ENCODE measurements at places on chromosomes 2 and 18.

DNA sequence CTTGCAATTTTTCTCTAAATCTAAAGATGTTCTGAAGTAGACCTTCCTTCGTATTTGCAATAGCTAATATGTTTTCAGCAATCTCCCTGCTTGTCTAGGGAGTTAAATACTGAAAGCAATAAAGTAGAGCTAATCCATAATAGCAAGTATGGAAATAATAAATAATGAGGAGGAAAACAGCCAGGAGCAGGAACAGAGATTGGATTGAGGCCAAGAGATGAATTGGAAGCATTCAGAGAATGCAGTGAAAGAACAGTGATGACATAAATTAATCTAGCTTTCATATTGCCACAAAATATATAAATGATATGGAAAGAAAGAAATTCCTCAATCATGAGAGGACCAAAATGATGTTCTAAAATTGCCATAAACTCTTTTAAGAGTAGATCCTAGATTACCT lies 679.7 kb downstream of the METTL4 start:
- DNase-seq = no peak

GRCh38 chr2:8501061-8501720 lies 180.7 kb upstream of the ID2 start:
- no peak for DNase-seq

DNA sequence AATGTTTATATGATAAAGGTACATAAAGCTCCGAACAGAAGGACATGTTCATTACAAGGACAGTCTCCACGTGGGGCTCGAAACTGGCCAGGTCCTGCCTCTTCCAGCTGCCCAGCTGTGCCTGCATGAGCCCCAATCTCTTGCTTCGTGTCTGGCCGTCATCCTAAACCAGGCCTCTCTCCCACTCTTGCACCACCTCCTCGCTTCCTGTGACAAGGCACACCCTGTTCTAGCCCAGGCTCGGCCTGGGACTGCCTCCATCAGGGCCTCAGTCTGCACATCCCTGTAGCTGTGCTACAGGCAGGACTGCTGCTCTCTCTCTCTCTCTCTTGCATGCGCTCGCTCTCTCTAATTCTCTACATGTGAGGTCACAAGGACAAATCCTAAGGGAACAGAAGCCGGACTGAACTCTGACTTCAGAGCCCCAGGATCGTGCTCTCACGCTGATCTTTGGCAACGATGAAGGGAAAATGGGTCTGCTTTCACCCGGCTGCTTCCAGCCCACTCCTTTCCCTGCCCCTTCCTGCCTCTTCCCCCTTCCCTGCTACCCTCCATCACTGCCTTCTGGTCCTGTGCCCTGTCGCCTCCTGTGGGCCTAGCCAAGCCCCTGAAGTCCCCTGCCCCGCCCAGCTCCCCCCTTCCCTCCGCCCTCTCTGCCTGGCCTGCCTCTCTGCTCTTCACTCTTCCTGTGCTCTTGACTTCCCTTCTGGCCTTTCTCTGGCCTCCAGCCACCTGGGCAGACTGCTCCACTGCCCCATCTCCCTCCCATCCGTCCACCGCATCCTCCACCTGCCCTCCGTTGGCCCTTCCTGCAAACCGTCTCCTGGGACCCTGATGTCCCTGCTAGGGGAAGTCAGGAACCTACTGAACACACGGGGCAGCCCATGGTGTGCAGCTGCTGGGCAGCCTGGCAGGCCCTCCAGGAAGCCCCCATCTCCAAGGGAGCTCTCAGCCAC lies 7.8 kb upstream of the GPR55 start:
- no peak for DNase-seq

DNA sequence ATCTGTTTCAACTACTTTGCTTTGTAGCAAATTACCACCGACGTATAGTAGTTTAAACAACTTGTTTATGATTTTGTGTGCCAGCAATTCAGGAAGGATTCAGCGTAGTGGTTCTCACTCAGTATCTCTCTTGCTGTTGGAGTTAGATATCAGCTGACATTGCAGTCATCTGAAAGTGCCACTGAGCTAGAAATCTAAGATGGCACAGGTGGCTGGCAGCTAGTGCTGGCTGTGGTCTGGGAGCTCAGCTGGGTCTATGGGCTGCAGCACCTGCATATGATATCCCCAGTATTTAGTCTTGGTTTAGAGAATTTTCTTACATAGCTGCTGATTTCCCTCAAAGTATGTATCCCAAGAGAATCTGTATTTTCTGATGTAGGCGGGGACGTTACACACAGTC lies 235.6 kb downstream of the SCG2 start:
- DNase-seq = no peak

DNA sequence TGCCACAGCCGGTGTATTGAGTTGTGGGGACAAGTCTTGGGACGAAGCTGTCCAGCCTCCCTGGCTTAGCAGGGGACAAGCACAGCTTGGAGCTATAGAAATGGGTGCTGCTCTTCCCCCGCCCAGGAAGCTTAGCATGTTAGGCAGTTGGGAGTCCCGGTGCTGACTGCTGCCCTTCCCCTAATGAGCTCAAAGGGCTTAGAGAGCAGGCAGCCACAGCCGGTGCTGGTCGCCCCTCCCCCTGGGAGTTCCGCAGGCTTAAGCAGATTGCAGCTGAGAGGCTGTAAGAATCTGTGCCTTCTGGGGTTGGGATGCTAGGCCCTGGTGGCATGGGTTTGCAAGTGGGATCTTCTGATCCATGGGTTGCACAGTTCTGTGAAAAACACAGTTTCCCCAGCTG lies 237.3 kb downstream of the DCDC2C start:
- no peak for DNase-seq

- DNase-seq = no peak
These were observed 103.9 kb downstream of the PMAIP1 start for GRCh38 chr18:60003610-60004185.

DNA sequence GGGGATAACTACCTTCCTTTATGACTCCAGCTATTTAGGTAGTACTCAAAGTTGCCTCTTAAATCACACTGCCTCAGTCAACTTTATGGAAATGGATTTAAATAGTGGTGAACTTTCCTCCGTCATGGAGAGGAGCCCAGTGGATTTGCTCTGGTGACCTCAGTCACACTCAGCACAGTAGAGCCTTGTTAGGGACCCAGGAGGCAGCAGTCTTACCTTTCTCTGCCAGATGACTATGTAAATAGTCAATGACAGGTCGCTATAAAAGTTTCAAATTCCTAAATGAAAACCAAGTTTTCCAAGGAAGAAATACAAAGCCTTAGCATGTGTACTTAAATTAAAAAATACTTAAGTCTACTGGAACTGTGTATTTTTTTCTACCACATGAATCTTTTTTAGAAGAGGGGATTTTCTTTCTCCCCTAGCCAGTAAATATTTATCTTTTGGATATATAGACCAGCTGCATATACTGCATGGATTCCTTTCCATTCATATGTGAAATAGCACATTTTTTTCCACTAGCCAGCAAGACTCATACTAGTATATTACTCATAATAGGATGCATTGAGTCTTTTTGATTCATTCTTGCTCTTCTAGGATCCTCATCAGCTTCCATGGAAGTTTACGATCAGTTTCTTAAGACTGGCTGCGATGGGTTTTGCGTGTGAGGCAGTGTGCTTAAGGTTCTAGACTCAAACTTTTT lies 147.1 kb downstream of the FMNL2 start:
- no peak for DNase-seq

DNA sequence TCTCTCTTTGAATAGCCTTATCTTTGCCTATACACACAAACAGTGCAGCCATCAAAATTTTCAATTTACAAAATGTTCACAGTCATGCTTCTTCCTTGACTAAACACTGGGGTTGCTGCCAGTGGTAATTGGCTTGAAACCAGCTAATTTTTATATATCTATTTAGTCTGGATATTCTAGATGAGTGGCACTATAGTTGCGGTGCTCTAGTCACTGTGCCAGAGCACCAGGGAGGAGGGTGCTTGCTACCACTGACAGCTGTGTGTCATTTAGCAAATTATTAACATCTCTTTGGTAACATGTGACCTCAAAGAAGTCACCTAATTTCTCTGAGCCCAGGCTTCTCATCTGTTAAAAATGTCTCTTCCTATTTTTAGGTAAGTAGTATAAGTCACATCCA lies 130.4 kb downstream of the MEIS1 start:
- DNase-seq = no peak

DNA sequence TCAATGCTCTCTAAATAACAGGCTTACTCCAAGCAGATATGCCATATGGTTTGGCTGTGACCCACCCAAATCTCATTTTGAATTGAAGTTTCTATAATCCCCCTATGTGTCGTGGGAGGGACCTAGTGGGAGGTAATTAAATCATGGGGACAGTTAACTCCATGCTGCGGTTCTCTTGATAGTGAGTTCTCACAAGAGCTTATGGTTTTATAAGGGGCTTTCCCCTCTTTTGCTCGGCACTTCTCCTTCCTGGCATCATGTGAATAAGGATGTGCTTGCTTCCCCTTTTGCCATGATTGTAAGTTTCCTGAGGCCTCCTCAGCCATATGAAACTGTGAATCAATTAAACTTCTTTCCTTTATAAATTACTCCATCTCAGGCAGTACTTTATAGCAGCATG lies 302.7 kb upstream of the ZC3H15 start:
- no peak for DNase-seq

DNA sequence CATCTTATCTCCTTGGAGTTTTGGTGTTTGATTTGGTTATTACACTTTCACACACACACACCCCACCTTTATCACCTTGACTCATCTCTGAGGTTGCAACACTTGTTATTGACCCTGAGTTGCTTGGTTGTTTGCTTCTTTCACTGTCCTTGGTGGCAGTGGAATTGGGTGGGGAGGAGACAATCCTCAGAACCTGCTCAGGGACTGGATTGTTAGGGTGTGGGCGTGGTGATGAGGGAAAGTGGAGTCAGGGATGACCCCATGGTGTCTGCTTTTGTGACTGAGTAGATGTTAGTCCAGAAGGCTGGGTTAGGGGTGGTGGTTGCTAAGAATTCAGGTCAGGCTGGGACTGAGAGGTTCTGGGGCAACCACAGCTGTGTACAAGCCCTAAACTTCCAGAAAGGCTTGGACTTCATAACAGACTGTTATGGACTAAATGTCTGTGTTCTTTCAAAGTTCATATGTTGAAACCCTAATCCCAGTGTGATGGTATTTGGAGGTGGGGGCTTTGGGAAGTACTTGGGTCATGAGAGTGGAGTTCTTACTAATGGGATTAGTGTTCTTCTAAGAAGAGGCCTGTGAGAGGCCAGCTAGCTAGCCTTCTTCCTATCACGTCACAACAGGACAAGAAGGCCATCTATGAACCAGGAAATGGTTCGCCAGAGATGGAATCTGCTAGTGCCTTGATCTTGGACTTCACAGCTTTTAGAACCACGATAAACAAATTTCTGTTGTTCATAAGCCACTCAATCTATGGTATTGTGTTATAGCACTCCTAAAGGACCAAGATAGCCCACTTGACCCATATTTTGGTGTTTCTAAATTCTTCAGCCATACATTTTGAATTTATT lies 3.4 kb upstream of the DIS3L2 start:
- no peak for DNase-seq

DNA sequence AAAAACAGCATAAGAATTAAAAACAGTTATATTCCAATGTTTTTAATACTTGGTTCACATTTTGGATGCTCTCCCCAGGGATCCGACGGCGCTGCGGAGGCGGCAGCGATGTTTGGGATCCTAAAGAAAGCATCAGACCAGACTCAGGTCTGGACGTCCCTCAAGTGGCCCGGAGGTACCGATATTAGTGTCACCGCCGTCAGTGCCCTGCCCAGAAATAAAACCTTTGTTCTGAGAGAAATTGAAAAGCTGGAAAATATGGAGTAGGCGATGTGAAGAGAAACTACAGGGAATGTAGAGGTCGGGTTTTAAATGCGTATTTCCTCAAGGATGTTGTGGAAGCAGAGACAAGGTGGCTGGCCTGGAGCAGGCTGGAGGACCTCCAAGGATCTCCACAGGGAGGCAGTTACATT lies 683 bp upstream of the TBC1D8 start:
- DNase-seq = no peak

GRCh38 chr2:29697715-29698114 lies 223.7 kb downstream of the ALK start:
- DNase-seq = no peak

GRCh38 chr2:237629188-237629534 lies 1.8 kb downstream of the LRRFIP1 start:
- no peak for DNase-seq

GRCh38 chr2:196104066-196104465 lies 35.4 kb upstream of the DNAH7 start:
- no peak for DNase-seq

DNA sequence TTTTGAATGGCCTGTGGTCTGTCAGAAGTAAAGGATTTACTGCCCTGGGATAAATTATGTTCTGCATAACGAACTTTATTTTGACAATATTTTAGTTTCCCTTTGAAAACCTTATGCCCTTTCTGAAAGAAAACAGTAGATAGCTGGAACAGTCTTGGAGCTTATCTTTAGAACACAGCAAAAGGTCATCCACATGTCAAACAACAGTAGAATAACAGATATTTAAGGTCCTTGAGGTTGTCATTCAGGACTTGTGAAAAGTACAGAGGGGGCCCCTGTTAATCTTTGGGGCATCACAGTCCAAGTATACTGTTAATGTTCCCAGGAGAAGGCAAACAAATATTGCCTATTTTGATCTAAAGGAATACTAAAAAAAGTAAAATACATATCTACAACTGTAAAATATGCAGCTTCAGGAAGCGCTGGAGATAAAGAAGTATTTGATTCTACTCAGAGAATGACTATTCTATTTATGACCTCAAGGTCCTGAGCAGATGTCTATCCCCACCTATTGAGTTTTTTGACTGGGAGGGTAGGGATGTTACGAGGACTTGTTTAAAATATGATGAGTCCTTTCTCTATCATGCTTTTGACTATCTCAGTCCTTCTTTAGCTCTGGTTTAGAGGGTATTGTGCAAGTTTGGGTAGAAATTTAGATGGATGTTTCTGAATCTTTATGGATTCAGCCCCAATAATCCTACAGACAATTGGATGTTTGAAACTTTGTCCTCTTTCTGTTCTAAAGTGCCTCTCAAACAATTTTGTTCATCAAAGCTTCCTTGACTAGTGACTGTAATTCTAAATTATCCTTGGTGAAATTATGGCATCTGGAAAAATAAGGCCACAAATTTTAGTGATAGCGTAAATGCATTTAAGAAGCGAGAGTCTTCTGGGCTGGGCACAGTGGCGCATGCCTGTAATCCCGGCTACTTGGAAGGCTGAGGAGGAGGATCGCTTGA lies 25.1 kb upstream of the TMEM214 start:
- DNase-seq = no peak

DNA sequence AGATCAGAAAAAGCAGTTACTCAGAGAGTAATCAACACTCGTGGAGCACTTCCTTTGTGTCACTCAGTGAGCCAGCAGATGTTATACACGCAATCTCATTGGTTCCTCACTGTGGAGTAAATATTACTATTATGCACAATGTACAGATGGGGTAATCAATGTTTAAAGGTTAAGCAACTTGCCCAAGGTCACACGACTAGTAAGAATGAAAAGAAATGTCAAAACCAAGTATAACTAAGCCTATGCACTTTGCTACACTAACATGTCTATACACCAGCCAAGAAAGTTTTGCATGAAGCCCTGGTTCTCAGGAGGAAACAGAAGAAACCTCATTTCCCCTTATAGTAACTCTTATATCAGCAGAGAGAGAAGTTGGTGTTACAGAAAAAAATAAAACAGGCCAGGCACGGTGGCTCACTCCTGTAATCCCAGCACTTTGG lies 5.4 kb downstream of the METTL21A start:
- DNase-seq = no peak

Measured in pulmonary artery endothelial cell (primary cell).